ENCODE measurements at places on chromosomes 1 and 21.

- no peak for DNase-seq
Measured at GRCh38 chr1:70887936-70888335, 159.7 kb downstream of the PTGER3 start.

- DNase-seq = no peak
Measured at GRCh38 chr1:170676628-170677027, 12.7 kb downstream of the PRRX1 start.

GRCh38 chr21:26412885-26413284 lies 160.2 kb downstream of the CYYR1 start:
- DNase-seq = no peak

DNA sequence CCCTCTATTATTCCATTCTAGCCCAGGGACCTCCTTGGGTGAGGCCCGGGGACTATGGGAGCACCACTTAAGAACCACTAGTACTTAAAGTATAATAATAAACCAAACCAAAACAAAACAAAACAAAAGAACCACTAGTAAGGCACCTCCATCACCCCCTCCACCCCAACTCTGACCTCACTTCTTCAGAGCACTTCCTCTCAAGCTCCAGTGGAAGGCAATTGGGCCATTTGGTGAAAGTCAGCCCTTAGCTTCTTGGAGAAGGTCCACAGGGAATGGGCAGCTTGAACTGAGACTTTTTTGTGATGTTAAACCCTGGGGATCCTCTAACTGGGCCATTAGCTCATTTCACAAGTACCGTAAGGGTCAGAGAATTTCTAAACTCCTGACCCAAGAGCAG lies 237.3 kb downstream of the RHOU start:
- DNase-seq = no peak

DNA sequence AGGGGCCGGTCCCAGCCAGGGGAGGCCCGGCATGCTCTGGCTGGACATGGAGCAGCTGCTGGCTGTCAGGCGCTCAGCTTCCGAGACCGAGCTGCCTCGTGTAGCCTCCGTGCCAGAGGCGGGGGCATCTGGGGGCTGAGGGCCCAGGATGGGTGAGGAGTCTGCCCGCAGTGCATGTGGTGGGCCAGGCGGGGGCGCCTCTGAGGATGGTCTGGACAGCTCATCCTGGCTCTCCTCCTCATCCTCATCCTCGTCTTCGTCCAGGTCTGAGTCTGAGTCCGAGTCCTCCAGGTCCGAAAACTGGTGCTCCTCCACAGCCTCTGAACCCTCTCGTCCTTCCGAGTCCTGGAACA lies 28.9 kb upstream of the EDN2 start:
- no peak for DNase-seq

DNA sequence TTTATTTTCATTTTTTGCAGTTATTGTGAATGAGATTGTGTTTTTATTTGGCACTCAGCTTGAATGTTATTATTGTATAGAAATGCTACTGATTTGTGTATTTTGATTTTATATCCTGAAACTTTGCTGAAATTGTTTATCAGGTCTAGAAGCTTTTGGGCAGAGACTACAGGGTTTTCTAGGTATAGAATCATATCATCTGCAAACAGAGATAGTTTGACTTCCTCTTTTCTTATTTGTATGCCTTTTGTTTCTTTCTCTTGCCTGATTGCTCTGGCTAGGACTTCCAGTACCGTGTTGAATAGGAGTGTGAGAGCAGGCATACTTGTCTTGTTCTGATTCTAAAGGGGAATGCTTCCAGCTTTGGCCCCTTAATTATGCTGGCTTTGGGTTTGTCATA lies 27.3 kb downstream of the ZNF691 start:
- no peak for DNase-seq

All from KG1 (cell line).